Fibroblast of skin of right biceps (primary cell): ENCODE measurements at places on chromosomes 16 and 17.

- DNase-seq = no peak
Measured at GRCh38 chr16:66083171-66083570, 283.3 kb upstream of the CDH5 start.

DNA sequence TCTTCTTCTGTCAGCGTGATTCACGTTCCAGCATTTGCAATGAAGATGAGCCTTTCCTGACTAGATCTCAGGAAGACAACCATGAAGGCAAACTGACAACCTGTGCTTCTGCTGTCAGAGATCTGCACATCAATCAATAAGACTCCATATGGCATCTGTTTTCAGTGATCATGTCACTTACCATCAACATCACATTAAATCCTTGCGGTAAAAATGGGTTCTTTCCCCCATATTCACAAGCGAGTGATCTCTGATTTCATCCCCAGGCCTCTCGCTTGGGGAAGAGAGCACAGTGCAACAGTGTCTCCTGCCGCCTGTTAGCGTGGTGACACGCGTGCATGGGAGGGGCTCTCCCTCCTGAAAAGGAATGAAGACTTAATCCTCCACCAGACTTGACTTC is 11.1 kb downstream of the NACA2 start:
- peak; percentile 12 for DNase-seq

- DNase-seq = peak; percentile 82
Measured at GRCh38 chr17:46192439-46193150, 634 bp downstream of the KANSL1 start.

- DNase-seq = no peak
Measured at GRCh38 chr17:6325051-6325450, 109.9 kb downstream of the AIPL1 start.

DNA sequence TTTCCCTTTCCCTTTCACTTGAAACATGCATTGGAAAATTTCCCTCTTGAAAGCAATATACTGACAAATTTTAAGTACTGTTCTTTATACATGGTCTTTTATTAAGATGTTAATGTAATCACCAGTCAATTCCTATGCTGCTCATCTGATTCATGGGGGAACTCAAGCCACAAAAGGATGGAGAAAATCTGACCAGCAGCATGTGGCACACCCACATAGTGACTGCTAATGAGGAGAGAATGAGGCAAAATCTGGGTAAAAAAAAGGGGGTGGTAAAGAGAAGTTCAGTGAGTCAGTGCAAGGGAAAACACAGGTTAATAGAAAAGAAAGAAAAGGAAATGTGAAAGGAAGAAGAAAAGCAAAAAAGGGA is 11.3 kb downstream of the RFFL start:
- peak; percentile 43 for DNase-seq

DNA sequence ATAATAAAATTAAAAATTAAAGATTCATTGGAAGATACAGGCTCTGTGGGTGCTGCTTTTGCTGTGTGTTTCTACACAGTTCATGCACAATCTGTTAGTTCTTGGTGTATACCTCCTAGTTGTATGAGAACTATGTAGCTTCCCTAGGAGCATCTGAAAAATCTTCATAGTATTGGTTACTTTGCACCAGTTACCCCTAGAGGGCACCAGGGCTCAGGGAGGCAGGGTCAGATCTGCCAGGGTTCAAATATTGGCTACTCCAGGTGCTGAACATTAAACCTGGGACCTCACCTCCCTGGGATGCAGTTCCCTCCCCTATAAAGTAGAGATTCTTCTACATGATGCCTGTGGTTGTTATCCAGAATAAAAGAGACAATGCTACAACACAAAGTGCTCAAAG is 583.0 kb upstream of the CDH11 start:
- no peak for DNase-seq

DNA sequence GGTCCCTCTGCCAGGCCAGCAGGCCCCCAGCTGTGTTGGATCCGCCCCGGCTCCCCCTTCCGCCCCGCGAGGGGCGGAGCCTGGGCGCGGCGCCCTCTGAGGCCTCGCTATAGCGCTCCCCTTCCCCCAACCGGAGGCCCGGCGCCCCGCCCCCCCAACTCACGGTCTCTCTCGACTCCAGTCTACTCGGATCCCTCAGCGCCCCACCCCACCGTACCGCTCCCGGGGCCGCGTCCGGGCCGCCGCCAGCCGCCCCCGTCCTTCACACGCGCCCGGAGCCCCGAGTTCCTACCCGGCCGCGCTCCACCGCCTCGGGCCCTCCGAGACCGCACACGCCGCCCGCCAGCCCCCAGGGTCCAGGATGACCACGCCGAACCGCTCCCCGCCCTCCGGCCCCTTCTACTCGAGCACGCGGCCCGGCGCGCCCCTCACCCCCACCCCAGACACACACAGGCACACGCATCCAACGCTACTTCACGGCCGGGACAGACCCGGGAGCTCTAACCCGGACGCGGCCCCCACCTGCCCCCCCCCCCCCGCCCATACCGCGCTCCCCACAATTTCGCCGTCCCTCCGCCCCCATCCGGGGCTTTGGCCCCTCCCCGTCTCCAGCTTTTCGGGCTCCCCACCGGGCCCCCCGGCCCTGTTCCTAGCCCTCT is 1.4 kb downstream of the PHF23 start:
- DNase-seq = peak; percentile 79

- peak; percentile 24 for DNase-seq
Measured at GRCh38 chr17:61431594-61432311, 20.5 kb upstream of the TBX4 start.

- DNase-seq = peak; percentile 83
Measured at GRCh38 chr17:42266918-42267766, 9.0 kb downstream of the STAT5B start.
